ENCODE measurements at places on chromosomes 4 and X. TPM values are rescaled to one million over a fixed set of nuclear protein-coding genes. Genes with fewer than 3 reads are reported as not detected.

Gene MBNL3
- 27.8 TPM for total RNA-seq

Gene BEND2
- total RNA-seq: not detected

Gene PDHA1
- total RNA-seq: 110 TPM

Gene IL2
- total RNA-seq: not detected

Gene CNGA1
- total RNA-seq: 7.2 TPM

Gene PRR32
- not detected for total RNA-seq

Gene PROM1
- 5.2 TPM for total RNA-seq

Gene AADAT
- total RNA-seq: 2.9 TPM

Gene ZNF711
- total RNA-seq: 1.6 TPM

Gene S100G
- not detected for total RNA-seq

Gene SPANXD
- total RNA-seq: not detected

Gene APBB2
- 13.3 TPM for total RNA-seq

Gene PGAM4
- 0.44 TPM for total RNA-seq

Gene NAT8L
- 0.04 TPM for total RNA-seq

Gene MTNR1A
- not detected for total RNA-seq

Gene SMAD1
- 34.0 TPM for total RNA-seq

Gene SYP
- total RNA-seq: 0.36 TPM

Gene KIT
- 5.0 TPM for total RNA-seq

Gene ZNF157
- total RNA-seq: 0.16 TPM

Gene ESX1
- total RNA-seq: not detected

Gene SOD3
- total RNA-seq: 3.4 TPM

Gene RHOXF2
- not detected for total RNA-seq

Gene RNF212
- 1.4 TPM for total RNA-seq

Gene SCFD2
- 16.5 TPM for total RNA-seq

Gene SFRP2
- total RNA-seq: 4.7 TPM

Gene AMBN
- total RNA-seq: not detected

Gene RPS6KA3
- total RNA-seq: 18.9 TPM

Gene LIMCH1
- total RNA-seq: 15.5 TPM

Gene FGA
- 0.64 TPM for total RNA-seq

Gene SMPX
- not detected for total RNA-seq

Gene KLHL4
- 0.08 TPM for total RNA-seq

Gene REELD1
- not detected for total RNA-seq

Gene ARX
- not detected for total RNA-seq

Gene PTPN13
- total RNA-seq: 87.3 TPM

Gene NPY2R
- not detected for total RNA-seq

Gene KCNIP4
- total RNA-seq: not detected

Gene RAB9B
- 0.16 TPM for total RNA-seq

Gene CT83
- not detected for total RNA-seq

Gene RBMXL3
- not detected for total RNA-seq

Gene SYN1
- total RNA-seq: 0.16 TPM

Gene IL3RA
- 1.2 TPM for total RNA-seq

Measured in esophagus mucosa (tissue), 1 donor.